ENCODE measurements at places on chromosomes 13 and 19.
A peak's percentile ranks its signal among the peaks of the same experiment; 100 is the strongest.

DNA sequence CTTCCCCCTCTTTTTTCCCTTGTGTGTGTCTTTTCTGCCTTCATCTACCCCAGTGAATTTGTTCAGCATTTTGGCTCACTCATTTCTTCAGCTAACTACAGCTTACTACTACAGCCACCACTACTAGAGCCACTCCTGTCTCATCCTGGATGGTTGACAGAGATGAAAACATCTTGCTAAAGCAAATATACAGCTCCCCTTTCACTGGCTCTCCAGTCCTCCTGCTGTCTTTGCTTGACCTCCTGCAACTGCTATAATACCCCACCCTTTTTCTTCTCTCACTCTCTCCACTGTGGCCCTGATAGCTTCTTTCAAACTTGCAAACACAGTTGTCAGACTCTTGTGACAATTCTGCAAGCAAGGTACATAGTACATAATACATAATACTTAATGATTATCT, 523.6 kb downstream of the DCT start:
- no peak for DNase-seq

DNA sequence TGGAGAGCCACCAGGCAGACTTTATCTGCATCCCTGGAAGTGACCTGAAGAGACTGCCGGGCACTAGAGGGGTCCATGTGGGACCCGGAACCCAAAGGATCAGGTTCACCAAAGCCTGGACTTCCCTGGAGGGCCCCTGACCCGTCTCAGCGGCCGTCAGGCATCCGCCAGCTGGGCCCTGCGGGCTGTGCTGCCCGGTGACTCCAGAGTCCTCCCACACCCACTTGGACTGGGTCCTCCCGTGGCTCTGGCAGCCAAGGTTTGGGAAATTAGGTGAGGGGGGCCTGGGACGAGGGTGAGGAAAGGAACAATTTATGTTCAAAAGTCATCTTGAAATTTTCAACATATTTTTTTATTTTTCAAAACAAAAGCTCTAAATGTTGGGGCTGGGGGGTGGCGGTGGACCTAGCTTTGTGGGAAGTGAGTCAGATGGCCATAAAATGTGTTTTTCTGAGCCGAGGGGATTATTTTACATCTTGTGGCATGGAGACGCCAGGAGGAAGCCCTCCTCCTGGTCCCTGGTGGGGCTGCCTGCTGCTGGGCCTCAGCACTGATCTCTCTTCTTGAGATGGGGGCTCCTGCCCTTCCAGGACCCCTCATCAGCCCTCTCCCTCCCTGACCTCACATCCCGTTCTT, 20.2 kb downstream of the CEBPA start:
- DNase-seq, result no peak

DNA sequence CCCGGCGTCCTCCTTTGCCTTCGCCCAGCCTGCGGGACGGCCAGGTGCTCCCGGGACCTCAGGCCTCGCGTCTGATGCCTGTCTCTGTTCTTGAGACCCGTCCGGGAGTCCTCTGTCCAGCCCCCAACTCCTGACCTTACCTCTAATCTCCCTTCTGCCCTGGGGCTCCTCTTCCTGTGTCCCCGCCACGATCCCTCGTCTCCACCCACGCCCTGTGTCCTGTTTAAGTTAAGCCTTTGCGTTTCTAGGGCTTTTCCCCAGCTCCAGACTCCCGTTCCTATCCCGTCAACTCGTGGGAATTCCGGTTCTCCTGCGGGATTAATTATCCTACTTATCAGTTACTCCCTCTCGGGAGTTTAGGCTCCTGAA, 686 bp downstream of the LENG8 start:
- no peak for DNase-seq

DNA sequence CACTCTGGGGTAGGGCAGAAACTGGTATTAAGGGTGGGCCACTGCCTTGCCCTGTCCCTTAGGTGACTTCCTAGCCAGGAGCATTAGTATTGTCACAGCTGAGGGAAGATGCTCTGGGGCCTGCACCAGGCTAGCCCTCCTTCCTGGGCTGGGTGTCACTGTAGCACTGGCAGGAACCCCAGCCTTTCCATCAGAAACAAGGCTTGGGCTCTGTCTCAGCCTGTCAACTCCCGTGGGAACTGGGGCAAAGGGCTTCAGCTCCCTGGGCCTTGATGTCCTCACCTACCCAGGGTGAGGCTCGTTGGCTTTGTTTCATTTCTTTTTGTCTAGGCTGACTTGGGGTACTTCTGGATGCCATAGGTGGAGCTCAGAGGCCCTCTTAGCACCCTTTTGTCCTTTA, 18.0 kb downstream of the PAF1 start:
- no peak for DNase-seq

DNA sequence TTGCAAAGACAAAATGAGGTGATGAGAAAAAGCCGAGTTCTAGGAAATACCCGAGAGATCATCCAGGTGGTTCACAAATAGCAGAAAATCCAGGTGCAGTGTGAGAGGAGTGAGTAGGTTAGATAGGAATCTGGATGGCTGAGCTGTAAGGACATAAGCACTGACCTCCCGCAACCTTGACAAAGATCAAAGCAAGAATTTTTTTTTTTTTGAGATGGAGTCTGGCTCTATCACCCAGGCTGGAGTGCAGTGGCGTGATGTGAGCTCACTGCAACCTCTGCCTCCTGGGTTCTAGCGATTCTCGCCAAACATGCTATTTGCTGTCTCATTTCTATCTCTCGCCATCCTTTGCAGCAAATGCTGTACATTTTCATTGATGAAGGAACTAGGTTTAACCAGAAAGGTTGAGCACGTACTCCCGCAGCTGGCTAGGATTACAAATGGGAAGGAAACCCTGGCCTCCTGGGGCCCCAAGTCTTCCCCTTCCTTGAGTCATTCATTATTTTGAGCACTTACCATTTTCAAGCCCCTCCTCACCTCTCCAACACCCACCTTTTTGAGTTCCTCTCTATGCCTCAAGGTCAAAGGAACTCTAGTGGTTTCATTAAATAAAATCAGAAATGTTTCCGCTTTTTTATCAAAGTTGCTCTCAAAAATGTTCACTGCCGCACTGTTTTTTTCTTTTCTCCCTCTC, 38.8 kb downstream of the NLRP12 start:
- no peak for DNase-seq

GRCh38 chr13:110802260-110802659, 88.8 kb downstream of the ING1 start:
- DNase-seq, result no peak

DNA sequence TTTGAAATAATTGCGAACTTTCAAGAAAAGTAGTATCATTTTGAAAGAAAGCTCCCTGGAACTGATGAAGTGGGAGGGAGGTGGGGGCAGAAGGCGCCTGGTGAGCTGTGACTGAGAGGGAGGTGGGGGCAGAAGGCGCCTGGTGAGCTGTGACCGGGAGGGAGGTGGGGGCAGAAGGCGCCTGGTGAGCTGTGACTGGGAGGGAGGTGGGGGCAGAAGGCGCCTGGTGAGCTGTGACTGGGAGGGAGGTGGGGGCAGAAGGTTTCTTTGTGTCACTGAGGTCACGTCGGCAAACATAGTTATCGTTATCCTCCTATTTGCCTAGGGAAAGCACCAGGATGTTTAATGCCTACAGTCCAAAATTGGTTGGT, 24.2 kb downstream of the C2CD4C start:
- DNase-seq, result no peak

DNA sequence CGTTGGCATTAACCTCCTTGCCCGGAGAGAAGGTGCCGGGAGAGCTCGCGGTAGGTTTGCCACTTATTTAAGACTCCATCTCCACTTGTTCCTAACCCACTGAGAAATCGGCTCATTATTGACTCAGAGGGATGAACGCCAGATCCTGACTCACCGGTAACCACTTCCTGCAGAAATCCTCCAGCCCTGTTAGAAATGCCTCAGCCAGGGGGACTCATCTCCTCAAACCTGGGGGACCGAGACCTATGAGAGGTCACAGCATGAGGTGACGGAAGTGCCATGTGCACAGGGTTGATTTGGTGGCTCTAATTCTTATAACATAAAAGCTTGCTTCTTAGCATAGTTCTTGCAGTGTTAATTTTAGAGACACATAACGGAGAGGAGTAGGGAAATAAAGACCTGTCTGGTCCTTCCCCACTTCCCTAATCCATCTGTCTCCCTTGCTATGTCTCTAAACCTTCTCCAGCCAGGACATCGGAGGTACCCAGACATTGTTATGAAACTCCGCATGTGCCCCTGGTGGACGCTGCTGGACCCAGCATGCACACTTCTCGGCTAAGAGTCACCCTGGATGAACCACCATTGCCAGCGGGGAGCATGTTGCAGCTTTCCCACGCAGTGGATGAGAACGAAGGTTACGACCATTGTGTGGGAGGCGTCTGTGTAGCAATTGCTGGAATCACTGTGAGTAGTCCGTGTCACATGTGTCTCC, 158.9 kb downstream of the EFNB2 start:
- no peak for DNase-seq

DNA sequence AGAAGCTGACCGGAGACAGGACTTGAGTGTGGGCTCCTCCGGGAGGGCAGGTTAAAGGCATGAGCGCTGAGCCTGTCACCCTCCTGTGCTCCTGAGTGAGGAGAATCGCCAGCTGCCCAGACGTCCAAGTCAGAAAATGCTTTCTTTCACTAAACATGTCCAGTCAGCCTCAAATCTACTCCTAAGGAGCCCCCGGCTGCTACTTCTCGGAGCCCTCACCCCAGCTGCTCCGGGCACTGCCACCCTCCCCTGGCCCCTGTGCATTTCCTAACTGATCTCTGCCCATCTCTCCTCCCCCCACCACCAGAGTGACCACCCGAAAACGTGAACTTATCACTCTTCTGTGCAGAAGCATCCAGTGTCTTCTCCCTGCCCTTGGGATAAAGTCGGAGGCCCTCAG, 277.5 kb upstream of the SOX1 start:
- DNase-seq, result no peak

DNA sequence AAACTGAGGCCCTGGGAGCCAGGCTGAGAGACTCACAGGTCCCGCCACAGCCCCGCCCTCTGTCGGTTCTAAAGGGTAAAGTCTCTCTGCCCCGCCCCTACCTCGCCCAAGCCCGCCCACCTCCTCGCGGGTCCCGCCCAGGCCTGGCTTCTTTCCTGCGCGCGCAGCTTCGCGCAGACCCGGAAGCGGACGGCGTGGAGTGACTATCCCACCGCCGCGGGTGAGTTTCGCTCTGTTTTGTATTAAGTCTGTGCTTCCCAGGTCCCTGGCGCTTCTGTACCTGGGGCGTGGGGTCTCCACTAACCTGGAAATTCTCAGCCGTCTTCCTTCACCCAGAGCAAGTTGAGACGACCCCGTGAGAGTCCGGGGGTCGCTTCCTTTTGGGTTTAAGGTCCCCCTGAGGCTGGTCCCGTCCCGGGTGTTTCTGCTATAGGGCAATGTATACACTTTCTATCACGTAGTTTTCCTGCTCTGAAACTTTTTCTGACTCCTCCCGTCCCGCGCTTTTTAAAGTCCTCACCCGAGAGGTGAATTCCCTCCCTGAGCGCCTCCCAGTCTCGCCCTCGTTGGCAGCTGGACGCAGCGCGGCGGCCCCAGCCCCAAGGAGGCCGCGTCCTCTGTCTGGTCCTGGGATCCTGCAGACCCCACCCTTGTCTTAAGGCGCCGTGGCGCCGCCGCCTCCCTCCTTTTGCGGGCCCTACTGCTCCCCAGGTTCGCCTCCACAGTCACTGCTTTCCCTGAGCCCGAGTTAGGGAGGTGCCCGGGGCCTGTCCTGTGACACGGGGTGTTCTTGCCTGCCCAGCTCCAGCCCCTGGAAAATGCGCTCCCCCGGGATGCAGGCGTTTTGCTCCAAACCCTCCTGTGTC, at the start of gene ZNF765:
Gene ZNF765, plus strand, starts transcription at position 176 of the 866 bp plus-strand sequence. CDS start 2,867 bp downstream, outside the sequence.
- DNase-seq, result peak; percentile 96

- no peak for DNase-seq
These were observed 755 bp upstream of the ZNF726 start for GRCh38 chr19:23913931-23914330.

- peak; percentile 28 for DNase-seq
These were observed 539 bp upstream of the ZNF667 start for GRCh38 chr19:56477429-56478338.

GRCh38 chr13:30722361-30722760, 13.0 kb upstream of the ALOX5AP start:
- no peak for DNase-seq

DNA sequence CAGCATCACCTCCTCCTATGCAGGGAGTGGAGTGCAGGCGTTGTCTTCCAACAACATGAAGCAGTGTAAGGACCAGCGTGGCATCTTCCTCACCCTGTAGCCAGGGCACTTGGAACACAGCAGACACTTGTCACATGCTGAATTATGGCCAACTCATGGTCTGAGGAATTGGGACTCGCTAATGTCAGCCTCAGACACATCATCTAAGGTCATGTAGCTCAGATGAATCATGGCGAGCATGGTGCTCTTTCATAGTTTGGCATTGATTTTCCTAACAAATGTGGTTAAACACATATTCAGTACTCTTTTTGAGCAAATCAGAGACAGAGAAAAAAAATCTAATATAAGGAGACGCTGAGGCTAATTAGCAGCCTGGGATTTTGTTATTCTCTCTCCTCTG, 99.6 kb upstream of the SGCG start:
- DNase-seq, result no peak

DNA sequence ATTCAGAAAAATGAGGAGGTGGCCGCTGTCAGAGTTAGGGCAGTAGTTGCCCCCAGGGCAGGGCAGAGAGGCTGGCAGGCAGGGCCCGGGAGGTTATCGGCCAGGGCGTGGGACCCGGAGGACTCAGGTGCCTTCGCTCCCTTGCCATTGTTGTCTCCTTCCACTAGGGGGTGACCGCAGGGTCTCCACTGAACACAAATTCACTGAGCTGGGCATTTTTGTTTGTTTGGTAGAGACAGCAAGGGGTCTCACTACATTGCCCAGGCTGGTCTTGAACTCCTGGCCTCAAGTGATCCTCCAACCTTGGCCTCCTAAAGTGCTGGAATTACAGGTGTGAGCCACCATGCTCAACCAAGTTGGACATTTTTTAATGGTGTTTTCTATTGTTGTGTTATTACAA, 25.1 kb downstream of the CARS2 start:
- no peak for DNase-seq

GRCh38 chr19:15170345-15170744, 30.4 kb downstream of the NOTCH3 start:
- no peak for DNase-seq

DNA sequence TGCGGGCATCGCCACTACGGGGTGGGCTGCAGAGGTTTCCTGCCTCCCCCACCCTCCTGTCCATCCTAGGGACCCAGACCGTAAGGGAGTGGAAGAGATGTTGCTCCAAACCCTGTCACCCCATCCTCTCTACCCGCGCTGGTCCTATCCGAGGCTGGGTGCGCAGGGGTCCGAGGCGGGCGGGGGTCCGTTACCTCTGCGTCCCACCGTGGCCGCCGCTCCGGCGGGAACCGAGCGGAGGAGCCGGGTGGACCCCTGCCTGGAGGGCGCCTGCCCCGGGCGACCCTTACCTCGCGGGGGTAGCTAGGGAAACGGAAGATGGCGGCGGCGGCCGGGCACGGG, at the start of gene DGKH:
Gene DGKH, plus strand, starts transcription at position 307 of the 342 bp plus-strand sequence. CDS start 126 bp downstream, outside the sequence.
- no peak for DNase-seq

- no peak for DNase-seq
These were observed 12.4 kb downstream of the MAST3 start for GRCh38 chr19:18109733-18110608.

DNA sequence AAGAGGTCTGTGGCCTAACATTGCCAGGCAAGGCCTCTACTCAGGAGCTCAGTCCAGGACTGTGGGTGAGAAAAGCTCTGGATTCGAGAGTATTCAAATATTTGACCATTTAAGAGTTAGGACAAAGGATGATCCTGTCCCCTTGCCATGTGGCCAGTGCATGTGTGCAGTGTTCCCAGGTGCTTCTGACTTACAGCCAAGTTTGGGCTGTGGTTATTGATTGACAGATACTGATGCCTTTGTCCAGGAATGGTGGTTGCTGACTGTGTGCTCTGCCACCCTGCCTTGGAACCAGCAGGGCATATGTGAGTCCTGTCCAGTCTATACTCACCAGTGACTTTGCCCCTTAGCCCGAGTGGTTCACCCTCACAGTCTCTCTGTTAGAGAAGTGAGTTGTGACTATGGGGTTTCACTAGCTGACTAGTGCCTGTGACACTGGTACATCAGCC, 51.9 kb downstream of the GARRE1 start:
- DNase-seq, result no peak
